Endodermal cell (in vitro differentiated cells): ENCODE measurements at places on chromosomes 1 and 21. TPM values are rescaled to one million over a fixed set of nuclear protein-coding genes. Genes with fewer than 3 reads are reported as not detected.
A peak's percentile ranks its signal among the peaks of the same experiment; 100 is the strongest.

DNA sequence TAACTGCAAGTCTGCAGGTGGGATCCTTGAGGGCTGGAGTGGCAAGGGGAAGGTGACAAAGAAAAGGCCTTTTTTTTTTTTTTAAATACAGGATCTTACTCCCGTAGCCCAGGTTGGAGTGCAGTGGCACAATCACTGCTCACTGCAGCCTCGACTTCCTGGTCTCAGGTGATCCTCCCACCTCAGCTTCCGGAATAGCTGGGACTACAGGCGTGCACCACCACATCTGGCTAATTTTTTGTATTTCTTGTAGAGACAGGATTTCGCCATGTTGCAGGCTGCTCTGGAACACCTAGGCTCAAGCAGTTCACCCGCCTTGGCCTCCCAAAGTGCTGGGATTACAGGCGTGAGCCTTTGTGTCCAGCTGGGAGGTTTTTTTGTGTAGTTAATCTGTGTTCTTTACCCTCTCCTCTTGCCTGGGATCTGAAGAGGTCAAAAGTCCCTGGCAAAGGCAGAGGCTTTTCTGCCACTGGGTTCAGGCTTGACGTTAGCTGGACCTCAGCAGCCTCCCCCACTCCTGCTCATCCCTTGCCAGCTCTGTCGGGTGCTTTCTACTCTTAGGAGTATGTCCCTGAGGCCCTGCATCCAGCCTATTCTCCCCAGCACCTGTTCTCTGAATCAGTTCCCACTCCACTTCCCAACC lies 5.2 kb downstream of the IL6R start:
- peak; percentile 46 for DNase-seq

DNA sequence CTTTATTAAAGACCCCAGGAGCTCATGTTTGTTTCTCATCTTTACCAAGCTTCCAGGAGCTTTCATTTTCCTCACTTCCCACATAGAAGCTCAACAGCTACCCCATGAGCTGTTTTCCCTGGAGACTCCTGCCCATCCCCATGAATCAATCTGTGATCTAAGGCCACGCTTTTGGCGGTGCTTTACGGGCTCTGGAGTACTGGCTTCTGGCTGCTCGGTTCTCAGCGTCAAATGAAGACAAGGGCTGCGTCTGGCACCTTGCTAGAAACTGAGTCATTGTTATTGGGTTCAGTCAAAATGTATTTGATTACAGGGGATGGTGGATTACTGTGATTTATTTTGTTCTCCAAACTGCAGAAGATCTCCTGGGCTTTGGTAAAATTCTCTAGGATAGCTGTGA lies 39.9 kb downstream of the ACP6 start:
- no peak for DNase-seq

DNA sequence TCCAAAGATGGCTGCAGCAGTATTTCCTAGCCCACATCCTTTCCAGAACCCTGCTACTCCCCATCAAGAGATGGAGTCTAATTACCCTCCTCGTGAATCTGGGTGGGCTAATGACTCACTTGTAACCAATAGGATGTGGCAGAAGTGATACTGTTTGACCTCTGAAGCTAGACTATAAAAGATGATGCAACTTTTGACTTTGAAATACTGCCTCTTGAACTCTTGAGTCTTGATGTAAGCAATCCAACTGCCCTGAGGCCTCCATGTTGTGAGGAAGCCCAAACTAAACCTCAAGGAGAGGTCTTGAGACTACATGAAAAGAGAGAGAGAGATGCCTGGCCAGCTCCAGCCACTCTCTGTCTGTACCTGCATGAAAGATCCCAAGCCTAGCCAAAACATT lies 29.5 kb downstream of the LMO4 start:
- no peak for DNase-seq

DNA sequence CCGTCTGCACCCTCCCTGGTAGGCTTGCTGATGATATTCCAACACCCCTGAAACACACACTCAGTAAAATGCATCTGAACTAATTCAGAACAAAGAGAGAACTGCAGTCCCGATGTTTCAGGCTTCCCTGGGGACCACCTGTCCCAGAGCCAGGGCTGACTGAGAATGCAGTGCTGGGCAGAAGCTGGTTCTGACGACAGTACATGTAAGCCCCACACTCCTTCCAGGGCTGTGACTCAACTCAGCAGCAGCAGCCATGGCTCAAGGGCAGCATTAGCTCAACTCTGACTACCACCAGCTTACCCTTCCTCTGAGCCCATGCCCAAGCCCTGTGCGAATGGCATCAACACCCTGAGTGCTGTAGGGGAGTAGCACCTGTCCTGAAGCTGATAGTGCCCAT lies 56.4 kb upstream of the SIPA1L2 start:
- no peak for DNase-seq

GRCh38 chr1:35432231-35432630 lies 125.0 kb downstream of the KIAA0319L start:
- peak; percentile 37 for DNase-seq

GUCA2A gene
- total RNA-seq, result 1.0 to 1.4 TPM in 2 of 3 replicates, not detected in the other

DENND2C gene
- 23.5 to 40.3 TPM (median 39.9 TPM) in 3 replicates for total RNA-seq

PTP4A2 gene
- 202 to 211 TPM (median 206 TPM) in 3 replicates for total RNA-seq

HTR6 gene
- 0.32 TPM in 1 of 3 replicates, not detected in the others for total RNA-seq

RXFP4 gene
- total RNA-seq, result not detected in 3 replicates

CRYZ gene
- total RNA-seq, result 16.7 and 17.4 TPM in 2 replicates
